ENCODE measurements at places on chromosomes 2 and 18.

DNA sequence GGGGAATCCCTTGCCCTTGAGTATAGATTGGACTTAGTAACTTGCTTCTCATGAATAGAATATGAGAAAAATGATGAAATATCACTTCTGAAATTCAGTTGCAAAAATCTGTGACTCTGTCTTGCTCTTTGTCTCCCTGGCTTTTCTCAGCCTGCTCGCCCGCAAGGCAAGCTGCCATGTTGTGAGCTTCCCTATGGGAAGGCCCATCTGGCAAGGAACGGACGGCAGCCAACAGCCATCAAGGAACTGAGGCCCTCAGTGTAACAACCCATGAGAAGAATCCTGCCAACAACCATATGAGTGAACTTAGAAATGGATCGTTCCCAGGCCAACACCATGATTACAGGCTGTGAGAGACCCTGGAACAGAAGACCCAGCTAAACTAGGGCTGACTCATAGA lies 58.4 kb upstream of the PGAP1 start:
- DNase-seq: no peak

- DNase-seq: no peak
Measured at GRCh38 chr2:1586923-1587840, 157.1 kb downstream of the PXDN start.

- DNase-seq: no peak
Measured at GRCh38 chr2:67631483-67631882, 234.3 kb downstream of the ETAA1 start.

DNA sequence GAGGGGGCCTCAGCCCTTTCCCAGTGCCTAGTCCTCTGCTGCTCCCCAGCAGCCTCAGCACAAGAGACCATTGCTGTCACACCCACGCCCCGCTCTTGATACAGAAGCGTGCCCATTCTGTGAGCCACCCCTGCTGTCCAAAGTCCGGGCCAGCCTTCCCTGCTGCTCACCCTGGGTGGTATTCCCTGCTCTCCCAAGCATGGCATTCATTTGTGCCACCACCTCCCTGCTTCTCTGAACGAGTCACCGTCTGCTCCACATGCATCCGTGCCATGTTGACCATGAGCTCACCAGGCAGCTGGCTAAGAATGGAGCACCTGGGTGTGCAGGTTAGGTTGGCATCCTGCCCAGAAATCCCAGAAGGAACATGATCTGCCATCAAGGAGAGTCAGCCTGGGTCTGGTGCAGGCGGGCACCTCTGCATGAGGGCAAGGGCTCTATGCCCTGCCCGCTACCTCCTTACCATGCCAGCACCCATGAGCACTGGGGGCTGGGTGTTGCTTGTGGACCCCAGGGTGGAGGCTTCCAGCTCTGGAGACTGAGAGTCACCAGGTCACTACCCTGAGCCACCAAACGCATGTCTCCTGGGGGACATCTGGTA lies 63.0 kb downstream of the TWIST2 start:
- DNase-seq: no peak

- DNase-seq: no peak
Measured at GRCh38 chr18:51098082-51098481, 68.1 kb downstream of the SMAD4 start.

Data from fibroblast of skin of back (primary cell).